Aorta (tissue), 5 donors: ENCODE measurements at places on chromosomes 7 and 10. TPM values are rescaled to one million over a fixed set of nuclear protein-coding genes. Genes with fewer than 3 reads are reported as not detected.
A peak's percentile ranks its signal among the peaks of the same experiment; 100 is the strongest.

The OR2A1 gene
- total RNA-seq, result 0.39 TPM

The GRM3 gene
- not detected for total RNA-seq

The GPAM gene
- total RNA-seq, result 13.7 TPM

The ARMH3 gene
- 20.8 TPM for total RNA-seq

The ZNF107 gene
- 9.5 TPM for total RNA-seq

The CHCHD2 gene
- total RNA-seq, result 240 TPM

The ATXN7L1 gene
- total RNA-seq, result 20.1 TPM

The FBXO24 gene
- total RNA-seq, result 0.81 TPM

The ACTL6B gene
- not detected for total RNA-seq

GRCh38 chr10:78065611-78066010 lies 31.9 kb downstream of the RPS24 start:
- no peaks in the 10 kb centered on the region for H3K27me3 ChIP-seq
- DNase-seq, result no peak
- no peaks in the 10 kb centered on the region for H3K4me1 ChIP-seq
- no peak overlapping the region for H3K4me3 ChIP-seq
- no peaks in the 10 kb centered on the region for H3K36me3 ChIP-seq

- no peaks in the 10 kb centered on the region for H3K4me1 ChIP-seq
- H3K27me3 ChIP-seq, result no peaks in the 10 kb centered on the region
- H3K36me3 ChIP-seq, result no peaks in the 10 kb centered on the region
- no peak overlapping the region for H3K27ac ChIP-seq
- no peak overlapping the region for H3K4me3 ChIP-seq
- no peak for DNase-seq
Observed at GRCh38 chr10:2900530-2900929, 166.8 kb upstream of the PFKP start.

DNA sequence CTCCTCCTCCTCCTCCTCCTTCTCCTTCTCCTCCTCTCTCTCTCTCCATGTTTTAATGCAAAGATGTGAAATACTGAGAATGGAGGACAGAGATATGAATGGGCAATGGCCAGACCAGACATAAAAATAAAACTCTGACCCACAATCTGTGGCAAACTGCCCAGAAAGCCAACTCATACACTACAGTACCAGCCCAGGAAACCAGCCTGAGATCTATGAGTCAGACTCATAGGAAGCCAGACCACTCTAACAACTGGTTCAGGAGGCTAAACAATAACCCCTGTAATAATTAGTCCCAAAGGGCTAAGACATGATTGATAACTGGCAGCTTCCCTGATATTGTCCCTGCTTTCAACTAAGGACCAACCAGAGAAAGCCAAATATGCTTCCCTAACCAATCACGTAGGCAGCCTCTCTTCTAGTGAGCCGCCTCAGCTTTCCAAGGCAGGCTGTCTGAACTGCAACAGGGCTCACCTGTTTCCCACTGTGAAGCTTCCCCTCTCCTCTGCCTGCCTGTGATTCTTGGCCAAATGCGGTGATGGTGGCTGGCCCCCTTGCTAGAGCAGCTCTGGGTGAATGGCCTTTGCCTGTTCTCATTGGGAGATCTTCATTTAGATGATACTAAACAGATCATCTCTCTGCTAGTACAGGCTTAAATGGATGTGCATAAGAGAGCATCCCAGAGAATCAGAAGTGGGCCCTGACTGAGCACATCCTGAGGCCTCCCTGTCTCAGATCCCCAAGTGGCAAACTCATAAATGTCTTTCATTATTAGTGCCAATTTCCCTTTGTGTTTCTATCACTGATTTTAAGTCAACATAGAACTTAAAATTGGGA lies 817.6 kb downstream of the TNS3 start:
- peaks cover 7% of the 10 kb centered on the region for H3K4me1 ChIP-seq
- peak overlapping the region; percentile 68 for H3K27ac ChIP-seq
- DNase-seq, result peak; percentile 76
- no peaks in the 10 kb centered on the region for H3K36me3 ChIP-seq
- no peaks in the 10 kb centered on the region for H3K27me3 ChIP-seq

- DNase-seq, result no peak
- no peaks in the 10 kb centered on the region for H3K36me3 ChIP-seq
- H3K27ac ChIP-seq, result no peak overlapping the region
- no peaks in the 10 kb centered on the region for H3K4me1 ChIP-seq
- H3K4me3 ChIP-seq, result no peak overlapping the region
Observed at GRCh38 chr7:68684246-68684839, 913.9 kb upstream of the AUTS2 start.

GRCh38 chr7:26061678-26062603 lies 90.1 kb upstream of the NFE2L3 start:
- no peak overlapping the region for H3K27ac ChIP-seq
- no peaks in the 10 kb centered on the region for H3K27me3 ChIP-seq
- no peaks in the 10 kb centered on the region for H3K4me1 ChIP-seq

GRCh38 chr10:32244421-32245207 lies 102.3 kb downstream of the EPC1 start:
- H3K27ac ChIP-seq, result no peak overlapping the region
- H3K4me1 ChIP-seq, result no peaks in the 10 kb centered on the region
- H3K4me3 ChIP-seq, result no peak overlapping the region
- H3K27me3 ChIP-seq, result no peaks in the 10 kb centered on the region
- DNase-seq, result no peak

DNA sequence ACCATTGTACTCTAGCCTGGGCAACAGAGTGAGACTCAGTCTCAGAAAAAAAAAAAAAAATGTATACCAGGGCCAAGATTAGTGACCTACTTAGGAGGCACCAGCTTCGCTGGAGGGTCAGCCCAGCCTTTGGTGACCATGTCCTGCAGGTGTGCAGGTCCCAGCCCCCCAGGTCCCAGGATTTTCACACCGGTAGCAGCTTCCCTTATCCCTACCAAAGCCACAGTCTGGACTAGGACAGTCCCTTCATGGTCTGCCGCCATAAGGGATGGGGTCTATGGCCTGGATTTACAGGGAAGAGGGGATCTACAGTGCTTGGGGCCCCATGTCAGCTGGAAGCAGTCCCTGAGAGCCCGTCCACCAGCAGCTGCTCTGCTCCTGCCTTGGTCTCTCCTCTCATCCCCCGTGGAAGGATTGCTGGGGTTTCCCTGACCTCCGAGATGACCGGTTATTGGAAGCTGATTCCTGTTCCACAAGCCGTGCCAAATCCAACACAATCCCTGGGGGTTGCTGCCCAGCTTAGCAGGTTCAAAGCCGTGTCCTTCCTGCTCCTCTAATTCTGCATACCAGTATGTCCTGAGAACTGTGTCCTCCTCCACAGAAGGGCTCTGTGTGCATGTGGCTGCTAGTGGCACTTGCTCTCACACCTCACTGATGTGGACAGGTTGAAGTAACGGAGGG lies 11.0 kb upstream of the NDUFB2 start:
- no peaks in the 10 kb centered on the region for H3K27me3 ChIP-seq
- DNase-seq, result no peak
- H3K27ac ChIP-seq, result no peak overlapping the region
- H3K4me1 ChIP-seq, result no peaks in the 10 kb centered on the region

GRCh38 chr10:31677195-31678138 lies 251.2 kb downstream of the ARHGAP12 start:
- no peak overlapping the region for H3K27ac ChIP-seq
- no peaks in the 10 kb centered on the region for H3K36me3 ChIP-seq
- no peak for DNase-seq
- no peaks in the 10 kb centered on the region for H3K27me3 ChIP-seq
- no peak overlapping the region for H3K4me3 ChIP-seq

- H3K36me3 ChIP-seq, result no peaks in the 10 kb centered on the region
- no peaks in the 10 kb centered on the region for H3K27me3 ChIP-seq
- no peak overlapping the region for H3K27ac ChIP-seq
Observed at GRCh38 chr7:115447495-115447894, 525.6 kb downstream of the MDFIC start.

GRCh38 chr10:113475381-113475807 lies 77.5 kb upstream of the HABP2 start:
- peaks cover 9% of the 10 kb centered on the region for H3K4me1 ChIP-seq
- DNase-seq, result no peak
- H3K27ac ChIP-seq, result peak overlapping the region; percentile 38
- no peaks in the 10 kb centered on the region for H3K27me3 ChIP-seq
- no peak overlapping the region for H3K4me3 ChIP-seq
- no peaks in the 10 kb centered on the region for H3K36me3 ChIP-seq

DNA sequence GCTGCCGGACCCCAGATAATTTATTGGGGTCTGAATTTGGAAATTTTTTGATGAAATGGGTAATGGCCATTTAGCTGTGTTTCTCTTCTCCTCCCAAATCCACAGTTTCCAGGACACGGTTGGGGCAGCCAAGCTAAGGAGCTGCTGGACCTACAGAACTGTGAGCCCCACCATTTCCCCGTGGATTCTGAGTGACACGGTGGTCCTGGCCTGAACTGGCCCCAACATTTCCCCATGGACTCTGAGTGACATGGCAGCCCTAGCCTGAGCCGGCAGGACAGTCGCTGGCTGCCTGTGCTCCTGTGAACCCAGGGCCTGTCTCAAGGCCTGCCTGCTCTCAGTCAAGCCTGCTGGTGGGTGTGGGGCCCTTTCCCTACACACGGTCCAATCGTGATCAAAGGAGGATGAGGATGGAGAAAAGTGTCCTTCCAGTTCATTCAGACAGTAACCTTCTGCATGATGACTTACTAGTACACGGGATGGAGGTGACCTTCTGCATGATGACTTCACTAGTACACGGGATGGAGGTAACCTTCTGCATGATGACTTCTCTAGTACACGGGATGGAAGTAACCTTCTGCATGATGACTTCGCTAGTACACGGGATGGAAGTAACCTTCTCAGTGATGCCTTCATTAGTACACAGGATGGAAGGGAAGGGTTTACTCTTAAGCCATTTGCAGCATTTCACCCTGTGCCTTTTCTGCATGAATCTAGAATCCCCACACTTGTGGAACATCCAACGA lies 359.9 kb downstream of the GLRX3 start:
- H3K27ac ChIP-seq, result no peak overlapping the region
- no peaks in the 10 kb centered on the region for H3K27me3 ChIP-seq
- no peaks in the 10 kb centered on the region for H3K36me3 ChIP-seq
- no peaks in the 10 kb centered on the region for H3K4me1 ChIP-seq
- no peak for DNase-seq

DNA sequence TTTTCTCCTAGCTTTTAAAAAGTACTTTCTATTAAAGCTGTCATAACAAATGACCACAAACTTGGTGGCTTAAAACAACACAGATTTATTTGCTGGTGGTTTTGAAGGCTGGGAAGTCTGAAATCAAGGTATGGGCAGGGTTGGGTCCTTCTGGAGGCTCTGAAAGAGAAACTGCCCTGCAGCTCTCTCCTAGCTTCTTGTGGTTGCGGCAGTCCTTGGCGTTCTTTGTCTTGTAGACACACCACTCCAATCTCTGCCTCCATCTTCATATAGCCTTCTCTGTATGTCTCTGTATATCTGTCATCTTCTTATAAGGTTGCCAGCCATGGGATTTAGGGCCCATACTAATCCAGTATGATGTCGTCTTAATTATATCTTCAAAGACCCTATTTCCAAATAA lies 79.4 kb upstream of the PRR15 start:
- H3K27me3 ChIP-seq, result no peaks in the 10 kb centered on the region
- no peak overlapping the region for H3K4me3 ChIP-seq
- H3K36me3 ChIP-seq, result no peaks in the 10 kb centered on the region
- peak overlapping the region; percentile 26 for H3K27ac ChIP-seq
- DNase-seq, result no peak
- H3K4me1 ChIP-seq, result no peaks in the 10 kb centered on the region

DNA sequence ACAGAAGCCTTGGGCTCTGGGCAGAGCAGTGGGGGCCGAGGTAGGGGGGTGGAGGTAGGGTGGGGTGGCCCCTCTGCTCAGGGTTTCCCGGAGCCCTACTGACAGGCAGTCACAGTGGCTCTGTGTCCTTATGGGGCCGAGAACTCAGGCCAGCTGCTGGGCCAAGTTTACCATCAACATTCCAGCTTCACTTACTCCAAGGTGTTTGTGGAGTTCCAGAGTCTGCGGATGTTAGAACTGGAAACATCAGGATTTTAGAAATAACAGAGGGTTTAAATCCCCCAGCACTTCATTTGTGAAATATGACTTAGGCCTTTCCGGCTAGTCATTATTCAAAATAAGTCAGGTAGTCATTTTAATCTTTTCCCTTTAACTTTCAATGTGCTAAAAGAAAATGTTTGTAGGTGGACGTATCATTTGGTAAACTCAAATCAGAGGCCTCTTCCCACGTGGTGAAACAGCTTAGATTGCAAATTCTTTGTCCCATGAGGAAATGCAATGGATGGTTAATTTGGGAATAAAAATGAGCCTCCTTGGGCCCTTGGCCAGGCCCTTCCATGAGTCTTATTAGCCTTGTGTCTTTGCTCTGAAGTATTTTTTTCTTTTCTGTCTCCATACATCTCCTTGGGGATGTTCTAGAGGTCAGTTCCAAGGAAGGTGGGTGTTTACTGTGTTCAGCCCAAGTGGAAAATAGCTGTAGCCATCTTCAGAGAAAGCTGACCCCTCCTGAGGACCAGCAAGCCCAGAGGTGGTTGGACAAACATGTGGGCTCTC lies 99.6 kb upstream of the BTBD16 start:
- H3K36me3 ChIP-seq, result no peaks in the 10 kb centered on the region
- DNase-seq, result no peak
- no peak overlapping the region for H3K4me3 ChIP-seq
- no peaks in the 10 kb centered on the region for H3K4me1 ChIP-seq
- H3K27ac ChIP-seq, result no peak overlapping the region
- no peaks in the 10 kb centered on the region for H3K27me3 ChIP-seq

DNA sequence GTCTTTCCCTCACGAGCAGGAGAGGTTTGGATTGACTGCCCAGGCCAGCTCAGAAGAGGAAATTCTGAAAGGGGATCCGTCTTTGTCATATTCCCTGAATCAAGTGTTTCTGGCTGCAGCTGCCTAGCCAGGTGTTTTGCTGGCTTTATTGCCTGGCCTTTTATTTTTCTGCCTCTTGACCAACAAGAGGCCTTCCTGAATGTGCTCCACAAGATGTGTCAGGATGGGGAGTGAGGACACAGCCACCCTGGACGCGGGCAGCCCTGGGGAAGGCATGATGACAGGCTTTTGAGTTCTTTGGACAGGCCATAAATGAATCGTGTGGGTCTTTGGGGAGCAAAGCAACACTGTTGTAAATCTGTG lies 163.6 kb downstream of the CAMK1D start:
- H3K36me3 ChIP-seq, result no peaks in the 10 kb centered on the region
- no peaks in the 10 kb centered on the region for H3K27me3 ChIP-seq
- no peaks in the 10 kb centered on the region for H3K4me1 ChIP-seq
- H3K4me3 ChIP-seq, result no peak overlapping the region
- no peak for DNase-seq

DNA sequence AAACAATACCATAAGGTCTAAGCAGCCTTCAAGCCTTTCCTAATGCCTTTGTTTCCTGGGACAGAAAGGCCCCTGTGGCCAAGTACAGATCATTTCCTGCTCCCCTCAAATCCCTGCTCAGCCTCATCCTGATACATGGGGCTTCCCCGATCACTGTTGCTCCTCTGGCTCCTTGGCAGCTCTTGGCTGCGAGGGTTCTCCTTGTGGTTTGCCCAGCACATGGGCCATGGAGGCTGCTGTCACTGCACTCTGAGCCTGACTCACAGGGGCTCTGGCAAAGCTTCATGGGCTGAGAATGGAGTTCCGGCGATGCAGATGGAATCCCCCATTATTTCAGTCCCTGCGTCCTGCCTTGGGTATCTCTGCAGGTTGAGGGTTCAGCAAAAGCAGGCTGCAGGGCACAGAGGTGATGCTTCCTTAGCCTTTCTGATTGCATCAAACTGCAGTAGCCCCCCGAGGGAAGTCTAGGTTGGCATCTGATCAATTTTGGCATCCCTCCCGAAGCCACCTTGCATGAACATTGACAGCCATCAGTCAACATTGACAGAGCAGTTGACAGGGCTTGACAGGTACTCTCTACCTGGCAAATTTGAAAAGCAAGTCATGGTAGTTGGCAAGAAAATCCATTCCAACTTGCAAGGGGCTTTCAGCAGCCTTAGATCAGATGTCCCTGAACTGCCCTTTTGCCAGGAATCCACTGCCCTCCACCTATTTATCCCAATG lies 168.6 kb downstream of the GFRA1 start:
- H3K4me3 ChIP-seq, result no peak overlapping the region
- no peaks in the 10 kb centered on the region for H3K4me1 ChIP-seq
- H3K36me3 ChIP-seq, result no peaks in the 10 kb centered on the region
- no peaks in the 10 kb centered on the region for H3K27me3 ChIP-seq
